ENCODE measurements at places on chromosomes 11 and 22.

DNA sequence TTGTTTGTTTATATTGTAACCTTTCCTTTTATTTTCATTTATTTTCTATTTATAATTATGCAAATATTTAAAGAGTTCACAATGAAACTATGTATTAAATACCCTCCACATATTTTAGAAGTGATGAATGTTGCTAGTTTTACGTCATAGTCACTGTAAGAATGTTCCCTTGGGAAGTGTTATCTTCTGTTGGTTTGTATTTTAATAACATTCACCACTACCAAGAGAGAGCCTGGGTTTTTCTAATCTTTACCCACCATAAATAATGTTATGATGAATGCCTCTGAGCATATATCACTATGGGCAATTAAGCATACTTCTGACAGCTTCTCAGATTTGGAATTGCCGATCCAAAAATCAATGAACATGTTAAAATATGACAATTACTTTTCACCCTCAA lies 80.7 kb downstream of the GGT1 start:
- DNase-seq: no peak

DNA sequence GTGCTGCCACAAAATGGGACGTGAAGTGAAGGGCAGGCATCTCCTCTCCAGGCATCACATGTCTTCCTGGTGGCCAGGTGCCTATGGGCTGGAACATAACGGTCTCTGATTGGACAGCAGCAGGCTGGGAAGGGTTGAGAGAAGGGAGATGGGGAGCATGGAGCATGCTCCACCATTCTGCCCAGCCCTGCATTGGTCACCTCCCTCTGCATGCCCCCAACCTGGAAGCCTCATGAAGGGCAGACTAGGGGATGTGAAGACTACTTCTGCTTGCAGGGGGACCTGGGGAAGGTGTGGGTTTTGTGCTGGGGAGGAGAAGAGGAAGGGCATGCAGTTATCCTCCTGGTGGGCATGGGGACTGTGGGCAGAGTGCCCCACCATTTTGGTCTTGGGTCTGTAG lies 782.2 kb downstream of the TBC1D22A start:
- no peak for DNase-seq

GRCh38 chr11:74492974-74493790 lies at the start of gene LIPT2:
Gene LIPT2, minus strand, starts transcription at chr11:74493724. Its CDS starts 21 bp downstream, at chr11:74493703.
- peak; percentile 93 for DNase-seq

- DNase-seq: no peak
Measured at GRCh38 chr11:112352907-112353306, 92.2 kb upstream of the PLET1 start.

DNA sequence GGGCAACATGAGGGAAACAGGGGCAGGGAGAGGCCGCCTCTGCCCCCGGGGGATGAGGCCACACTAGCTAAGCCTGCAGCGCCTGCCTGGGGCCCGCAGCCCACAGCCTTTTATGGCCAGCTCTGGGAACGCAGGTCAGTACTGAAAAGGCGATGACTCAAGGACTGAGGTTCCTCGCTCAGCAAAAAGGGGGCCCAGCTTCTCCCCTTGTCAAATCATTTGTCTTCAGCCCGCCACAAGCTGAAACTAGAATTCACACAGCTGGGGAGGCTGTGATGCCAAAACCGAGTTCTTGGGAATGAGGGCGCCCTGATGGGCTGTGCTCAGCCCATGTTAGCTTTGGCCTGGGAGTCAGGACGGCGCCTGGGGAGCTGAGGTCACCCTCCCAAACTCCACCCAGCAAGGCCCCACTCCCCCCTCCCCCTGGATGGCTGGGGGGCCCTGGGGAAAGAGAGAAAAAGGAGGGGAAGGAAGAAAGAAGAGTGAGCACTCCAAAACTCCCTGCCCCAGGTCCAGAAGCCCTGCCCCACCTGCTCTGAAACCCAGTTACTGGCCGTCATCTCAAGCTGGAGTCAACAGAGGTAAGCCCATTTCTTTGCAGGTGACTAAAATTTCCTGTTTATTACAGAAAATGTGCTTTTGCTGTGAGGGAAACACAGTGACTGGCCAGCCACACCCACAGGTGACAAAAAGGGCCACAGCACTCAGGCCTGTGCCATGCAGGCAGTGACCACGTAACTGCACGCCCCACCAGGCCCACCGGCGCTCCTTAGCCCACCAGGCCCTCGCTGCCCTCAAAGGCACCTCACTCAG lies 13.7 kb downstream of the EHD1 start:
- DNase-seq: peak; percentile 23
